ENCODE measurements at places on chromosomes 4 and X.

DNA sequence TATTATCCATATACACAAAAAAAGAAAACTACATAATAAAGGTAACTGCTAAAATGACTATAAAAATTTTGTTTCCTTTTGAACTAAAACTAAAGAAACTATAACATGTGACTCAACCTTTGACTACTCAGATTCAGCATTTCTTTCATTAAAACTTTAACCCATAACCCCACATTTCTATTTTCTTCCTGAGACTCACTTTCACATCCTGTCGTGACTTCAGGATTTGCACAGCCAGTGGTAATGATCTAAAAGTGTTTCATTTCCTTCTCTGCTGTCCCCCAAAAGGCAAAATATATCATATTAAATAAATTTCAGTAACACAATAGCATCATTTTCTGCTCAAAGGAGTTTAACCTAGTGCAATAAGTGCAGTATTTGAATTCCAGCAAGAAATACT lies 1022.4 kb upstream of the DIAPH2 start:
- no peak for DNase-seq

- no peak for DNase-seq
Measured at GRCh38 chrX:115624916-115625315, 63.9 kb downstream of the PLS3 start.

DNA sequence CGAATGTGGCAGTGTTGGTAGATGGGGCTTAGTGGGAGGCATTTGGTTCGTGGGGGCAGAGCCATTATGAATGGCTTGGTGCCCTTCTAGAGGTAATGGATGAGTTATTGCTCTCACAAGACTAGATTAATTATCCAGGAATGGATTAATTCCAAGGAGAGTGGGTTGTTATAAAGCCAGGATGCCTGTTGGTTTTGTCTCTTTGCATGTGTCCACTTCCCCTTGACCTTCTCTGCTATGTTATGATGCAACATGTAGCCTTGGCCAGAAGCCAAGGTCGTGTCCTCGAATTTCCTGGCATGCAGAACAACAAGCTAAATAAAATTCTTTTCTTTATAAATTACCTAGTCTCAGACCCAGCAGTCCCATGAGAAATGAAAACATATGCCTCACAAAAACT lies 111.2 kb upstream of the PLS3 start:
- no peak for DNase-seq

GRCh38 chr4:86976801-86977485 lies 42.1 kb downstream of the AFF1 start:
- no peak for DNase-seq

- no peak for DNase-seq
Measured at GRCh38 chr4:105306158-105306781, 159.6 kb downstream of the TET2 start.

GRCh38 chrX:44874420-44875184 lies 1.6 kb downstream of the KDM6A start:
- DNase-seq: no peak

- DNase-seq: no peak
Measured at GRCh38 chrX:30613721-30614120, 36.2 kb upstream of the TASL start.

DNA sequence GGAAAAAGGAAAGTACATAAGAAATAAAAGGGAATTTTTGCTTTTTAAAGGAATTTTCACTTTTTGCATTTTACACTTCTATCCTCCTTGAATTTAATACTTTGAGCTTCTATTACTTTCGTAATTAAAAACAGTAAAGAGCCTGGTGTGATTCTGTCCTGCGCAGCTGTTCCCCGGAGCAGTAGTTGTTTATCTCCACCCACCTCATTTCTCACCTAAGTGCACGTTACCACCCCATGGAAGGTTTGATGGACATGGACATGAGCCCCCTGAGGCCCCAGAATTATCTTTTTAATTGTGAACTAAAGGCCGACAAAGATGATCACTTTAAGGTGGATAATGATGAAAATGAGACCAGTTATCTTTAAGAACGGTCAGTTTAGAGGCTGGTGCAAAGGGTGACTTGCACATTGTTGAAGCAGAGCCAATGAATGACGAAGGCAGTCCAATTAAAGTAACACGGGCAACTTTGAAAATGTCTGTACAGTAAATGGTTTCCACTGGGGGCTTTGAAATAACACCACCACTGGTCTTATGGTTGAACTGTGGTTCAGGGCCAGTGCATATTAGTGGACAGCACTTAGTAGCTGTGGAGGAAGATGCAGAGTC lies 52.1 kb upstream of the TEX13D start:
- no peak for DNase-seq

DNA sequence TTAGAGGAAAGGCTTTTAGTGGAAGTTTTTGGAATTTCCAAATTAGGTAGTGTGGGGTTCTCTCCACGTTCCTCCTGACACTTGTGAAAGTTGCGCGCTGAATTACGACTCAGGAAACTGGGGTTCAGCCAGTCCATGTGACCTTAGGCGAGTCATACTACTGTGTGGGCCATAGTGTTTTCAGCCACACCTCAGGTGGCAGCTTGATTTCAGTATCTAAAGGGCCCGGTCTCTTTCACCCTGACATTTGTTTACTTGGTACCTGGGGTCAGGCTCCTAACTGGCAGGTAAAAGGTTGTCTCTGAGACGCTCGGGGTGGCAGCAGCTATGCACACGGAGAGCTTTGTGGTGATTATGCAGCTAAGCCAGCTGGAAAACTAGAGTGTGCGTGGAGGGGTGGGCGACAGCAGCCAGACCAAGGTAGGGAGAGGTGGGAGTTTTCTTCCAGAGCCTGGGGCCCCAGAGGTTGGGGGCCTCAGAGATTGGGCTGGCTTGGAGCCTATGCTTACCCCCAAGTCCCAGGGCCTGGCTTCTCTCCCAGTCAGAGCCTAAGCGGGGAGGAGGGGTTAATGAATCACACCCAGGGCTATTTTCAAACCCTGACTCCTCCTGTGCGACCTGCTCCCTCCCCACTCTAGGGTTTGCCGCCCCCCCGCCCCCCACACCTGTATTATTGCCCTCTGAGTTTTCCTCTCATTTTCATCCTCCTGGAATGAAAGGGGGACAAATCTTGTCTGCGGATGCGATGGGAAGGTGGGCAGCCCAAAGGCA lies 47.2 kb downstream of the STARD8 start:
- no peak for DNase-seq

DNA sequence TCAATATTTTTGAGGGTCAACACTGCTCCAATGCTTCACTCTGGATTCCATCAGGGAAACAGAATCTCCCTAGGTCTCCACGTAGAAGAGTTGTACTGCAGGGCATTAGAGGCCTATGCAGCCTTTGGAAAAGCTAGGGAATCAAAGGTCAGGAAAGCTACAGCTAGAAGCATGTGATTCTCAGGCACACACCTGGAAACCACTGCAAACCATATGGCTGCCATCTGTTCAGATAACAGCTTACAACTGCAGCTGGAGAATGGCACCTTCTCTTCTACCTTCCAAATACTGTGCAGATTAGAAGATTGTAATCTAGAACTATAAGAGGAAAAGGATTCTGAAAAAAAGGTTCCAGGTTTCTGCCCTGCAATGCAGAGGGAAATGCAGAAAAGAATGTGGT lies 60.6 kb downstream of the BTC start:
- DNase-seq: no peak

DNA sequence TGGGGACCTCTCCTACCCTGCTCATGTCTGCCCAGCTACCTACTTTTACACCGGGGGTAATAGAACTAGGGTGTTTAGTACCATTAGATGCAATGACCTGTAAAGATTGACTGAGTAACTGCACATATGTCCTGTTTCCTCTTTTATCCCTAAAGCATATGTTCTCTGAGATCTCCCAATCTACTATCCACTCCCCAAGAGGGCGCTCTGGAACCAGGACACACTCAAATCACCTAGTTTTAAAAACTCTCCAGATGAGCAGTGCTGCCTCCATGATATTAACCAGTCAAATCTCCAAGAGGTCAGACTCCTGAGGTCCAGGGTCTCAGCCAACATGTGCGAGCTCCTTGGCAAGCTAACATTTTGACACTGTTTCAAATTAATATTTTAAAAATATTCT lies 87.0 kb upstream of the TSPAN5 start:
- no peak for DNase-seq

- no peak for DNase-seq
Measured at GRCh38 chr4:137534516-137534915, 2.2 kb upstream of the PCDH18 start.

GRCh38 chr4:99832321-99832720 lies 15.7 kb downstream of the DAPP1 start:
- DNase-seq: no peak

GRCh38 chr4:20839957-20840356 lies 139.7 kb downstream of the PACRGL start:
- DNase-seq: no peak

GRCh38 chrX:101658661-101659491 lies 774 bp downstream of the ARMCX2 start:
- no peak for DNase-seq

GRCh38 chr4:5355846-5356245 lies 304.6 kb downstream of the STK32B start:
- DNase-seq: no peak

- DNase-seq: no peak
Measured at GRCh38 chr4:141425124-141425523, 204.4 kb downstream of the ZNF330 start.

All from stimulated activated CD8-positive, alpha-beta memory T cell treated with anti-CD3 and anti-CD28 coated beads, Interleukin-4, amount 100 ng/mL, for 1 hour (primary cell).